Activated CD4-positive, alpha-beta T cell treated with anti-CD3 and anti-CD28 coated beads, Interleukin-2, amount 50 U/mL, for 24 hours (primary cell): ENCODE measurements at places on chromosomes 5 and 9.

DNA sequence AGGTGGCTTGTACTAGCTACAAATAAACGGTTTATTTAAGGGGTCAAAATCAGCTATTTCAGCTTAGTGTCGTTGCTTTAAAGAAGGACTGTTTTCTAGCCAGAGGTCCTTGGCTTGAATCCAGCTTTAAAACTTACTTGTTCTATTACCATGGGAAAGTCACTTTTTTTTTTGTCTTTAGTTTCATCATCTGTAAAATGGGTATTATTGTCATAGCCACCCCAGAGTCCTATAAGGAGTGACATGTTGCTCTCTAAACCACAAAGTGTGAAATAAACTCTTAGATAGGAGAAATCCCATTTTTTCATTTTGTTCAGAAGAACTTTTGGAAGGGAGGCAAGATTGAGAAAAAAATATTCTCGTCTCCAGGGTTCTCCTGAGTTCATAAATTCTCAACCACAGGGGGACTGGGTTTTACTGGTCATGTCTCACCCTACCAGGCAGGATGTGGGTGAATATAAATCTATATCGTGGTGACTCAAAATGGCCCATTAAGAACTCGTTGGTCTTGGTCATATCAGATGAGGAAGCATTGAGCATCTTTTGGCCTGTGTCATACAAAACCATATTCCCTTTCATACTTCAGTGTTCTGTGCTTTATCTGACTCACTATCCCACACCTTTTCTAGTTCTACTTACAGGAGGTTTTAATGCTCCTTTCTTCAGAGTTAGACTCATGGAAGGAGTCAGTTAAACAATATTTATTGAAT lies 202.7 kb upstream of the NR3C1 start:
- DNase-seq: peak; percentile 5

DNA sequence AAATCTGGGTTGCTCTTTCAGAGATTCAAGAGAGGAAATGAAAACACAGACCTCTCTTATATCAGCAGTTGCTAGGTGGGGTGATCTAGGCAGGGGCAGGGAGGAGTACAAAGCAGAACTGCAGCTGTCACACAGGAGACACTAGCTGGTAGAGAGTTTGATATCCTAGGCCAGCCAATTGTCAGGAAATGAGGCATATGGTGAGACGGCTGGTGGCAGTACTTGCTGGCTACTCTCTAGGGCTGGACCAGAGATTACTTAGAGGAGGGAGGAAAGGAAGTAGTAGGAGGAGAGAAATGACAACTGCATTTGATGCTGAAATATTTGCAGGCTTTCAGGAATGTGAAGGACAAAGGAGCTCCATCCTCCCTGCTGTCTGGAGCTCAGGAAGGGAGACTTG lies 113.8 kb downstream of the TRIM32 start:
- DNase-seq: no peak

DNA sequence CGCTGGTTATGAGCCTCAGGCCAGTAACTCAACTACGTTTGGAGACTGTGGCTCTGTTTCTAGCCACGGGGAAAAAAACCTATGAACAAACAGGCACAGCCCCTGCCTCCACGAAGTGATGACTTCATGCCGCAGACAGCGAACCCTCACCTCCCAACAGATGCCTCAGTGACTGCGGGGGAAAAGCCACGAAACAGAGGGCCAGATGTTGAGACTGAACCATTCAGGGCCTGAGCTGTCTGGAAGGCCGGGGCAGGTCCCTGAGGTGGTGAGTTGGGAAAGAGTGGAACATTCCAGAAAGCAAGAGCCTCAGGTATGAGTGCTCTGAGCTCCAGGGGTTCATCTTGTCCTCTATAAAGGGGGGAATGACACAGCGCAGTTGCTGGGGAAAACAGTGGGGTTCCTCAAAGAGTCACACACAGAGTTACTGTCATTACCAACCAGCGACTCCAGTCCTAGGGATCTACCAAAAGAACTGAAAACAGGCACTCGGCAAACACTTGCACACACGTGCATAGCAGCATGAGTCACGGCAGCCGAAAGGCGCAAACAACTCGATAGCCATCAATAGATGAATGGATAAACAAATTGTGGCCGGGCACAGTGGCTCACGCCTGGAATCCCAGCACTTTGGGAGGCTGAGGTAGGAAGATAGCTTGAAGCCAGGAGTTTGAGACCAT lies 15.3 kb downstream of the PLPP7 start:
- no peak for DNase-seq

DNA sequence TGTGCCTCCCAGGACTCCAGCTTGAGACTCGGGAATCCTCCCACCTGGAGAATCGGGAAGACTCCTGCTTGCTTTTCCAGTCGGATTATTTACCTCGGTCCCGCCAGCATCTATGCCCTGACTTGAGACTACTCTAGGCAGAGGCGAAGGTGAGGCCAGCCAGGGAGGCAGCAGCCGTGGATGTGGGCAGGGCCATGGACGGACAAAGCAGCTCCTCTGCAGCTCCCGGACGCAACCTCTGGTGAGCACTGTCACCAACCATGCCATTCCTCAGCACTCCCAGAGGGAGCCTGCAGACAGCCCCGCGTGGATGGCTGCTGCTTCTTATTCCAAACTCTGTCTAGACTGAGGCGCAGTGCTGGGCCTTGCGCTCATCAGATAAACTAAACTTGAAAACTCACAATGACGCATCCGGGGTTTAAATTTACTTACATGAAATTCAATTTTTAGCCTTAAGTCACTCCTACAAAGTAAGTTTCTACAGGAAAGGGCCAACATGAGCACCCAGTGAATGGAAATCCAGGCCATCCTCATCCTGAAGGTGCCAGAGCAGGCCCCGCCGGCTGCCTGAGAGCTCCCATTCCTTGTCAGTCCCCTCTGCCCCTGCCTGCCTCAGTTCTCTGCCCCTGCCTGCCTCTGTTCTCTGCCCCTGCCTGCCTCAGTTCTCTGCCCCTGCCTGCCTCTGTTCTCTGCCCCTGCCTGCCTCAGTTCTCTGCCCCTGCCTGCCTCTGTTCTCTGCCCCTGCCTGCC lies 17.8 kb downstream of the MED10 start:
- DNase-seq: no peak

GRCh38 chr9:96201140-96201539 lies 100.8 kb downstream of the HSD17B3 start:
- no peak for DNase-seq

DNA sequence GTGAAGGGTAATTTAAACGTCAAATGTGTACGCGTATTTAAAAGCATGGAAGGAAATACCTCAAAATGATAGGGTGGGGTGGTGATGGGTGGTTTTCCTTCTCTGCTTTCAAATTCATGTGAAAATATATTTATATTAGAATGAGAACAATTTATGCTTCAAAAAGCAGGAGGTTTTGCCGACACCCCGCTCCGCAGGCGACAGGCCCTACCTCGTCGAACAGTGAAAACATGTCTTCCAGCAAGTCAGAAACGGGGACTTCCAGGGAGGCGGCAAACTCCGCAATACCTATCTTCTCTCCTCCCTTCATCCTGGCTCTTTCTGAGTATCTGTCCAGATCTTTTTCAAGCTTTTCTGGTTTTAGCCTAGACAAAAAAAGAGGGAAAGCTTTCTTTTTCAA lies 28.5 kb upstream of the SLC6A3 start:
- DNase-seq: no peak

DNA sequence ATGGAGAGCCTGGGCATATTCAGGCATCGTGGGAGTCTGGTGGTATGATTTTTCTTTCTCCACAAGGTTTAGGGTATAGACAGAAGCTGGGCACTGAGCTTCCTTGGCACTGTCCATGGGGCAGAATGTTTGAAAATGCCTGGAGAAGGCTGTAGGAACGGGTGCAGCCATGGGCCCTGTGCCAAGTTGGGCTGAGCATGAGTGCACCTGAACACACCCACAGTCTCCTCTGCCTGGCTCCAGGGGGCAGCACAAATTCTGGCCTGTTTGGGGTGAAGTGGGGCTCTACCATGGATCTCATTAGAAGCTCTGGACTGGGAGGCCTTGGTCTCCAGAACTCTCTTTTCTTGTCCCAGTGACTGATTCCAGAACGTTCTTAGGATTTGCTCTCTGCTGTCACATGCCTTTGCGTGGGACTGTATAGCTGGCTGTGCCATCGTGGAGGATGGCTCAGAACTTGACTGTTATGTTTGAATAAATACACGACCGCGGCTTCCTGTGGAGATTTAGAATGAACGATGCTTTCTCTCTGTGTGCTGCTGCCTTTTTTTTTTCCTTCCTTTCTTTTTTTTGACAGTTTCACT lies 229.8 kb downstream of the FANCC start:
- no peak for DNase-seq

GRCh38 chr5:175800656-175801081 lies 70.7 kb upstream of the CPLX2 start:
- DNase-seq: no peak

DNA sequence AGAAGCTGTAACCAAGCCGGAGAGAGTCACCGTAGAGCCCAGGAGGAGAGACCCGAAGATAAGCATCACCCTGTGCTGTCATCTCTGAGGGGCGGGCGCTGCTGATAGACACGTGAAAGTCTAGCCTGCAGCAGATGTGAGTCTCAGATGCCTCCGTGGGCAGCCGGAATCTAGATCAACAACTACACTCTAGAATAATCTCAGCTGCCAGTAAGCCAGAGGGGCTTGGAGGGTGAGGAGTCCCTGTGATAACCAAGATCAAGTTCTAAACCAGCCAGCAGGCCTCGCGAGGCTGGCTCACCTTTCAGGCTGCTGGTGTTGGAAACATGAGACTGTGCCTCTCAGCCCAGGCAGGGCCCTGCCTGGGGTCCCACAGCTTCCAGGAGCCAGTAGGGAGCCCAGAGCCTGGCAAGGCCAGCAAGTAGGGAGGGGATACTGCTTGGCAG lies 54.1 kb downstream of the DAPK1 start:
- no peak for DNase-seq

GRCh38 chr5:153879596-153879995 lies 159.1 kb downstream of the FAM114A2 start:
- DNase-seq: no peak

DNA sequence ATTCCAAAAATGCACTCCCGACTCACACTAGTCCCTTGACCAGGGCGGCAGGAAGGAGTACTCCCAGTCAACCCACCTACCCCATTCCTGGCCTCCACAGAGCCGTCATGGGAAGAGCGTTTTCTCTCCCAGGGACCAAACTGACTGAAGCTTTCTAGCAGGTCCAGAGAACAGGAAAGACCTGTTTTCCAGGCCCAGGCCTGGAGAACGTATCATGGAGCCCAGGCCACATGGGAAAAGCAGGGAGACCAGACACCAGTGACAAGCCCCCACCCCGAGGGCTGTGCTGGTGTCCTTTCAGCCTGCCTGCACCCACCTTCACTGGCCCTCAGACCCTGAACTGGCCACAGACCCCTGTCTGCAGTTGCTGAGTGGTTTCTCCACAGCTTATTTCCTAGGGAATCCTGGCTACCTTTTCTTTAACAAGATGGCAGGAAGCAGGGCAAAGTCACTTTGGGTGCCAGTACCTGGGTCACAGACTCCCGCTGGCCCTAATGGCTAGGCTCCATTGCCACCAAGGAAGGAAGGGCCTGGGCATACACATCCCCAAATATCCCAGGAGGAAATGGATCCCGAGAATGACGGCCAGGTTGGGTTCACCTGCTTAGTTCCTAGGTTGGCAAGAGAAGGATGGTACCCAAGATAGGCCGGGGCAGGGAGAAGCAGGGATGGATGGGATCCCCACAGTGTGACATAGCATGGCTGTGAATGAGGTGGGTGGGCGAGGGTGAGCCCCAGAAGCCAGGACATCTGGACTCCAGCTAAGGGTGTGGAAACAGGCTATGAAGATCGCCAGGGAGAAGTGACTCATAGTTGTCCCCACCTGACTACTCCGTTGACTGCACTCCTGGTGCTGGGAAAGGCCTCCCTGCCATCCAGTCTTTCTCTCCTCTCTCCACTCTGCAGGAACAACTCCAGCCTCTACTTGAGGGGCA lies 12.2 kb downstream of the CCNI2 start:
- DNase-seq: no peak

- no peak for DNase-seq
These were observed 869.2 kb upstream of the DMAC1 start for GRCh38 chr9:8668751-8669150.

DNA sequence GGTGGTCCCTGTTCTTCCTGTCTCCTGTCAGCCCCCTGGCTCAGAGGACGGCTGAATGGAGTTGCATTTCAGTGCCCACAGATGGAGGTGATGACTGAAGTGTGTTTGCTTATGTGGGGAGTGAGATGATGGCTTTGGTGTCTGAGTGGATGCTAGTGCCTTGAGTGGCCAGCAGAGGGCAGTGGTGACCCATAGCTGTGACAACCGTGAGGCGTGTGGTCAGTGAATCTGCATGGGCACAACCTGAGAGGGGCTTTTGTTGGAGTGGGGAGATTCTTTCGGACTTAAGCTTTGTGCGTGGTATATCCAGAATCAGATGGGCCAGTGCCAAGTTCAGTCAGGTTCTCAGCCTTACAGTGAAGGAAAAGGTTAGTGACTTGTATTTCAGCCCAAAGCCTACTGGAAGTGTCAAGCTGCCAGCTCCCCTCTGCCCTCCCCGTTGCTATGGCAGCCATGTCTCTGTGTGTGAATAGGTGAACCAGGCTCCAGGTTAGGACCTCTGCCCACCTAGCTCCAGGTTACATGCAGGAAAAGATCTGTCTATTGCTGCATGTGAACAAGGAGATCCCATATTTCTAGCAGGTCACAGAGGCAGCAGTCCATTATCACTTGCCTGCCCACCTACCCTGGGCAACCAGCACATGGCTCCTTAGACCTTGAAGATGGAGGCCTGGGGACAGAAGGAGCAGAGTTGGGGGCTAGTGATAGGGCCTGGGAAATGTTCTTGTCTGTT lies 14.7 kb upstream of the CXXC5 start:
- peak; percentile 44 for DNase-seq

- DNase-seq: no peak
These were observed 135.9 kb downstream of the SLIT3 start for GRCh38 chr5:169165052-169165451.

- DNase-seq: no peak
These were observed 26.3 kb downstream of the SHLD3 start for GRCh38 chr5:65651144-65651543.

DNA sequence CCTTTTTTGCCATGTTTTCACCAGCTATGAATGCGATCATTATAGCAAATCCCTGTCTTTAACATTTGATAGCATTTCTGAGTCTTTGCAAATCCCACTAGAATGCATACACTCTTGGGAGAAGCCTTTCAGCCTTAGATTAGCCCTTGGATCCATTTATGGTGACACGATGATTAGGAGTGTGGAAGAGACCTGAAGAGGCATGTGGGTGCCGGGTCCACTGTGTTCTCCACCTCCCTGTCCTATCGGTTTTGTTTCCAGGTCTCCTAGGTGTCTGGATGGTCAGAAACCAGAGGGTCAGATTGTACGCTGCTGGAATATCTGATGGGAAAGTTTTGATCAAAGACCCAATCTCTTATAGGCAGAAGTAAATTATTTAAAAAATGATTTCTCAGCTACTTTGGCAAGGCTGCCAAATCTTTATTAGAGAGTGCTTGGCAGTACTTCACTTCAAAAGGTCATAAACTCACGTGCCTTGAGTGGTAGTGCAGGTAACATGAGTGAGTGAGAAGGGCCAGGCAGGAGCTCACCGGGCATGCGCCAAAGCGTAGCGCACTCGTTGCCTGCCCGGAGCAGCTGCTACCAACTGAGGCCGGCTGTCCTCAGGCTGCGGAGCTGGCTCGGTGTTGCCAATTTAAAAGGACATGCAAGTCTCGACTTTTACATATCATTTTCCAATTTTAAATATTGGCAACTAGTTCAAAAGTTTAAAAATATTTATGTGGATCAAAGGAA lies 51.3 kb downstream of the PCSK5 start:
- DNase-seq: no peak

GRCh38 chr9:107624234-107624948 lies 134.8 kb upstream of the KLF4 start:
- no peak for DNase-seq

GRCh38 chr9:92767066-92768054 lies 2.7 kb upstream of the BICD2 start:
- no peak for DNase-seq

GRCh38 chr9:74336161-74336560 lies 161.0 kb upstream of the RORB start:
- DNase-seq: no peak
